ENCODE measurements at places on chromosomes 1 and 21.

DNA sequence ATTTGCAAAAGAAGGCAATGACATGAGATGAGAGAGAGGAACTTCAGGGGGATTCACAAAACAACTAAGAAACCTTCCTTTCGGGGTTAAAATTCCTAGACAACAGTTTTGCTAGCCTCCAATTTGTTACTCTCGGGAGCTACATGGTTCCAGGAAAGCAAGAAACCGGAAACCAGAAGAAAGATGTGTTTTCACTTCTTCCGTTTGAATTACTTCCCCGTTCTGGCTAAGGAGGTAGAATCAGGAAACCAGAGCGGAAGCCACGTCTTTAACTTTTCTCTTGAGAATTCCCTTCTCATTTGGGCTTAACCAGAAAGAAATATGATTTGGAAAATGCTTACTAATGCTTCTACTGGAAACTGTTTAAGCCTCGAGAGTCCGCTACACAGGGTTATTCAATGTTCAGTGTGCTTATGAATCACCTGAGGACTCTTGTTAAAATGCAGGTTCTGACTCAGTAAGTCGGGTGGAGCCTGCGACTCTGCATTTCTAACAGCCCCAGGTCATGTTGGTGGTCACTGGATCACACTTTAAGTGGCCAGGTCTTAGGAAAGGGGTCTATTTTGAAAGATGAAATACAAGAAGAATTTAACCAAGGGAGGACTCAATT, 43.5 kb upstream of the MCOLN3 start:
- peak; percentile 31 for DNase-seq

GRCh38 chr1:18271336-18271735, 163.7 kb downstream of the IGSF21 start:
- no peak for DNase-seq

DNA sequence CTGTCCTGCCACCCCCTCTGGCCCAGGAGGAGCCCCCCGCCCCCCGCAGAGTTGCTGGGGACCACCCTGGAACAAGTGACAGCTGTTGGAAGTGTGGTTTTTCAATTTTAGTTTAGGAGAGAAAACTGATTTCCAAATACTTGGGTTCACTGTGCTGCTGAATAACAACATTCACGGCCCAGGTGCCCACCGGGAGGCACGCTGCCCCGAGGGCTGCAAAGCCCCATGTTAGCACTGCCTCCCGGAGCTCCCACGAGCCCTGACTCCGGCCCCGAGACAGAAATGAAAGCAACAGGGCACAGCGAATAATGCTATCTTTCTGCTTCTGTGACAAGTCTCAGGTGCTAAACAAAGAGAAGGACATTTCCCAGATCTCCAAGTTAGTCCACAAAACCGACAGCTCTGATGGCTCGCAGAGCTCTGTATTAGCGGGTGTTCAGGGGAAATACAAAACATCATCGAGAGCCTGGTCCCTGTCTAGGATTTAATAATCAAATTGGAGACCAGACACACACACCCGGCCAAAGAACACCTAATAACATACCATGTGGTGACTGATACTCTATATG, 451.5 kb downstream of the KIF26B start:
- no peak for DNase-seq

- DNase-seq: no peak
These were observed 205.9 kb downstream of the DSCAM start for GRCh38 chr21:40641042-40641441.

DNA sequence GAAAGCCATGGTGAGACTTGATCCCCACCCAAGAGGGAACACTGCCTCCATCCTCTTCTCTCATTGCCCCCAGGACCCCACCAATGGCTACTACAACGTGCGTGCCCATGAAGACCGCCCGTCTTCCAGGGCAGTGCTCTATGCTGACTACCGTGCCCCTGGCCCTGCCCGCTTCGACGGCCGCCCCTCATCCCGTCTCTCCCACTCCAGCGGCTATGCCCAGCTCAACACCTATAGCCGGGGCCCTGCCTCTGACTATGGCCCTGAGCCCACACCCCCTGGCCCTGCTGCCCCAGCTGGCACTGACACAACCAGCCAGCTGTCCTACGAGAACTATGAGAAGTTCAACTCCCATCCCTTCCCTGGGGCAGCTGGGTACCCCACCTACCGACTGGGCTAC, 86.1 kb upstream of the CD1D start:
- no peak for DNase-seq

DNA sequence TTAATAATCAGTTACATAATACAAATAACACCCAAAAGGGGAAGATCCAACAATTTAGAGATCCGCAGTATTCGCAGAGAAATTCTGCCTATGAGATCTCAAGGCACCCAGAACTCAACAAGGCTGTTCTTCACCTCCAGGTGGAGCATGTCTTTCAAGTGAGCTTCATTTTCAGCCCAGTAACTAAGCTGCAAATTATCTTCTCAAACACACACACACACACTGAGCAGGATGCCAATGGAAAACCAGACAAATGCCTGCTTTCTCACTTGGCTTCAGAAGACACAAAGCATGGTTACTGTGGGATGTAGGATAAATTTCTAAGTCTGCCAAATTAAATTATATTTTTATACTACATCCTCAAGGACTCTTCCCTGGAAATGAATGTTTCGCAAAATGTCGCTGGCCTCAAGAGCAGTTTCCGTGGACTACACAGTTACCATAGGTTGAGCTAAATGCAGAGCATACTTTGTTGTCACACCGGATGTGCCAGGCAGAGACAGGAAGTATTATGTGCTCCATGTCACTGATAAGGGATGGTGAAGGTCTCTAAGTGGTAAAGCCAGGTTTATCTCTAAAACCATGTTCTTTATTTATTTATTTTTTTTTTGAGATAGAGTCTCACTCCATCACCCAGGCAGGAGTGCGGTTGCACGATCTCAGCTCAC, 30.3 kb downstream of the UBR4 start:
- DNase-seq: peak; percentile 47

- DNase-seq: peak; percentile 65
These were observed at the start of gene MXRA8 for GRCh38 chr1:1358433-1359271. Gene MXRA8 (minus strand): TSS chr1:1358555. CDS start chr1:1358504, 51 bp downstream.

DNA sequence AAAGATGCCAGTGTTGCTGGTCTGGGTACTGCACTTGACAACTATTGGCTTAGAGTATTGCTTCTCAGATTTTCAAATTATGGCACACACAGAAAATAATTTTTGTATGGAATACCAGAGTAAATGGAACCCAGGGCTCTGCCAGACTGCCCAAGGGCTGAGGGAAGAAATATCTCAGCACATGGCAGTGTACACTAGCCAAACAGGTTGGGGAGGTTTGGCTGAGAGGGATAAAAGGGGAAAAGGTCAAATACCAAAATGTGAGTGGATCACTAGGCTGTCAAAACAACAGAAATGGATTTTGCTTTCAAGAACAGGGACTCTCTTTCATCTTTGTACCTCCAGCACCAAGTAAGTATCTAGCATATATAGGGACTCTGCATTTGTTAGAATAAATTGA, 3.0 kb upstream of the RGS8 start:
- DNase-seq: no peak

- DNase-seq: no peak
These were observed 80.0 kb downstream of the SLC25A24 start for GRCh38 chr1:108120163-108120562.

DNA sequence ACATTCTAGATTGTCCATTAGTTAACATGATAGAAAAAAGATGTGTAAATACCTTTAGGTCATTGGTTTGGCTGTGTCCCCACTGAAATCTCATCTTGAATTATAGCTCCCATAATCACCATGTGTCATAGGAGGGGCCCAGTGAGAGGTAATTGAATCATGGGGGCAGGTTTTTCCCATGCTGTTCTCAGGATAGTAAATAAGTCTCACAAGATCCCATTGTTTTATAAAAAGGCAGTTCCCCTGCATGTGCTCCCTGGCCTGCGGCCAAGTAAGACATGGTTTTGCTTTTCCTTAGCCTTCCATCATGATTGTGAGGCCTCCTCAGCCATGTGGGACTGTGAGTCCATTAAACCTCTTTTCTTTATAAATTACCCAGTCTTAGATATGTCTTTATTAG, 32.5 kb upstream of the SLC44A5 start:
- peak; percentile 12 for DNase-seq

DNA sequence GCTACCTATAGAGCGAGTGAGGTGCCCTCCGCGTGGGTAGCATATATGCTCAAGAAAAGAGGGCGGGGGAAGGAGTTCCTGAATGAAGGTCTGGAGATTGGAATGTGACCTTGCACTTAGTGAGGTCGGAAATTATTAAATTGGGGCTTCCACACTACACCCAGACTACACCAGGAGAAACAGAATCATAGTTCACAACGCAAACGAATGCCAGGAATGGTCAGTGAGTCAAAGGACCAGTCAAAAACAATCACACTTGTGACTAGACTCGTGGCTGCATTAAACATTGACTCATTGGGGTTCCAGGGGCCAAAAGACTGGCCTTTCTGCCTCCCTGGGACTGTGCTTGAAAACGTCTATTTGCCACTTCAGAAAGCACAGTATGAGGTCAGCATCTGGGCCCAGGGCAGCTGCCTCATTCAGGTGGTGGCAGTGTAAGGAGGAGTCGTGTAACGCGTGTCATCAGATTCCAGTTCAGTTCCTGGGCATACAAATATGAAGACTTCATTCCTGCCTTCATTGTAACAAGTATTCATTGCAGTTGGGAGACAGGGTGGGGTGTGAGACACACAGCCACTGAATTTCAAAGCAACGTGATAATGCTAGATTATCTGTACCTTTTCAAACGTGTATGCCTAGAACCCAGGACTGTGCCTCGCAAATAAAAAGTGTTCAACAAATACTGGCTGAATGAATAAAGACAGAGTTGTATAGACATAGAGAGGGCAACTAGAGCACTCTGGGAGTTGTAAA, at the start of gene YOD1:
YOD1 (minus strand) TSS at position 18 of the 753 bp plus-strand sequence. CDS start 178 bp downstream, outside the sequence.
- peak; percentile 69 for DNase-seq

- DNase-seq: peak; percentile 43
These were observed at the start of gene ASCL5 for GRCh38 chr1:201126832-201127754. Gene ASCL5 (minus strand): TSS chr1:201127184. CDS start chr1:201115372, 11,812 bp downstream.

DNA sequence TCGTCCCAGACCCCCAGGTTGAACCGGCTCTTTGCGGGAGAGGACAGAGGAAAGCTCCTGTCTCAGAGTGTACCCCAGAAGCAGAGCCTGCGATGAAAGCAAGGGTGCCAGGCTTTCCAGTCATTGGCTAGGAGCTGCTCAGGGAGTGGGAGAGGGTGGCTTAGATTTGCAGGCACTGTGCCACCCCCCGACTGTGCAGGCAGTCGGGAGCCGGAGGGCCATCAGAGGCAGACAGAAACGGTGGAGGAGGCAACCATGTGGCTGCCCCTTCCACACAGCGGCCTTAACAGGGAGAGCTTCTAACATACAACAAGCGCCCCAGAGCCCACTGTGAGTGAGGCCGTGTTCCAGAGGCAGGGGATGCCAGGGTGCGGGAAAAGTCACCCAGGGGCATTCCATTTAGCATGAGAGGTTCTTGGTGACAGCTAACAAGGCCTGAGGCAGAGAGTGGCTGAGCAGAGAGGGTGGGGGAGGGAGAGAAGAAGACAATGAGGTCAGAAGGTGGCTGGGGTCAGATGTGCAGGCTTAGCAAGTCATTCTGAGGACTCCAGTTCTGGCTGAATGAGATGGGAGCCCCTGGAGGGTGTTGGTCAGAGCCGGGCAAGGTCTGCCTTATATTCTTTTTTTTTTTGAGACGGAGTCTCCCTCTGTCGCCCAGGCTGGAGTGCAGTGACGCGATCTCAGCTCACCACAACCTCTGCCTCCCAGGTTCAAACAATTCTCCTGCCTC, 9.5 kb upstream of the C1orf167 start:
- no peak for DNase-seq

DNA sequence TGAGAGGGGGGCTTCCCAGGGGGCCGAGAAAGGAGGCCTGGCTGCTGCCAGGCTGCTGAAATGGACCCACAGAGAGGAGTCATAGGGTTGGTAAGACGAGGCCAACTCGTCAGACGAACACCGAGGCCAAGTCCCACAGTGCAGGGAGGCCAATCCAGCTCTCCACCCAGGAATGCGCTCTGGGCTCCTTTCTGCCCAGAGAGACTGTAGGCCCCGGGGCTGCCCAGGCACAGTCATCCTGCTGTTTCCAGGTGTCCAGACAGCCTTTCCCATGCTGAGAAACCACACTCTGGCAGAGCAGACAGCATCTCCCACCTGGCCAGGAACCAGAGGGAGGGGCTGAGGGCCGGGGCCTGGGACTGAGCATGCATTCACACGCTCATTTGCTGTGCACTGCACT, 26.7 kb upstream of the RSPO1 start:
- DNase-seq: no peak

GRCh38 chr1:230268371-230269170, 157.6 kb downstream of the PGBD5 start:
- DNase-seq: peak; percentile 87

- no peak for DNase-seq
These were observed 74.7 kb downstream of the ARHGEF16 start for GRCh38 chr1:3529099-3529729.

DNA sequence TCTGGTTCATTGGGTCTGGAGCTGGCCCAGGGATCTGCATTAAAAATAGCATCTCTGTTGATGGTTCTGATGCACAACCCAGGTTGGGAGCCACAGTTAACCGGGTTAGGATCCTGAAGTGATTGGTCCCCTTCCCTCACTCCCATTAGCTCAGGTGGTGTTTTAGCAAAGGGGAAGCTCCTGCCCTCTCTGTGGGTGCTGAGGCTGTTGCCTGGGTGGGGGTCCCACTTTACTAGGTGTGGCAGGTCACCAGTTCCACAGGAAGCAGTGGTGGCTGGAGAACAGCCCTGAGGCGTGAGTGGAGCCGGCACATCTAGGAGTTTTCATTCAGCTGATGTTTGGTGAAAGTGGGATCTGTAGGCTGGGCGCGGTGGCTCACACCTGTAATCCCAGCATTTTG, 86.5 kb downstream of the MAN1C1 start:
- DNase-seq: no peak

DNA sequence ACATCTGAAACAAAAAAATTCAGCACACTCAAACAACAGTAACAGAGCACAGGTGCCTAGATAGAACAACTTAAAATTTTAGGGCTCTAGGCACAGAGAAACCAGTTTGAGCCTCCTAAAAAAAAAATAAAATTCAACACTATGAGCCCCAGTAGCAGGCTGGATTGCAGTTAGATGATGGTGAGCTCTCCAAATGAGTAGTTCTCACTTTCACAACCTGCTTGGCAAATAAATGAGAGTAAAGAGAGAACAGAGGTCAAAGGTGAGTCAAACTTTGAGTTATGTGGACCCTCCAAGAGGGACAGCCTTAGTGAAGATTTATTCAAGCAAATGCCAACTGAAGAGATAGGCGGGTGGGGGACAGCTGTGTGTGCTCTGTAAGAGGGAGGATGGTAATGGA, 3.6 kb downstream of the BEND5 start:
- no peak for DNase-seq

DNA sequence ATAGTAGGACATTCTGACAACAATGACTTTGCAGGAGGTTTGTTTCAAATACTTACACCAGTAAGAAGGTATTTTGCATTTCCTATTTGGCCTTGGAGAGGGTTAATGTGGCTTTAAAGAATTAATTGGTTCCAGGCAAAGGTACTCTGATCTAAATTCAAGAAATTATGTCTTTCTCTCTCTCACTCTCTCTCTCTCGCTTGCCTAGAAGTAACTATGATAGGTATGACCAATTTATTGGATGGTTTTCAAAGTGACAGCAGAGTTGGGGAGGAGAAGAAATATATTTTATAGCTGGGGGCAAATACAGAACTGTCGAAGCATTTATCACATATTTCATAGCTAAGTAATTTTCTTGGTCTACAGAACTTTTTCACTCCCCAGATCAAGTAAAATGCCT, 116.0 kb downstream of the ATP6V1G3 start:
- DNase-seq: no peak

- DNase-seq: no peak
These were observed 504.7 kb downstream of the NUF2 start for GRCh38 chr1:163826500-163826899.
